Right atrium auricular region (tissue), 2 donors: ENCODE measurements at places on chromosomes 1 and 21. TPM values are rescaled to one million over a fixed set of nuclear protein-coding genes. Genes with fewer than 3 reads are reported as not detected.

DNA sequence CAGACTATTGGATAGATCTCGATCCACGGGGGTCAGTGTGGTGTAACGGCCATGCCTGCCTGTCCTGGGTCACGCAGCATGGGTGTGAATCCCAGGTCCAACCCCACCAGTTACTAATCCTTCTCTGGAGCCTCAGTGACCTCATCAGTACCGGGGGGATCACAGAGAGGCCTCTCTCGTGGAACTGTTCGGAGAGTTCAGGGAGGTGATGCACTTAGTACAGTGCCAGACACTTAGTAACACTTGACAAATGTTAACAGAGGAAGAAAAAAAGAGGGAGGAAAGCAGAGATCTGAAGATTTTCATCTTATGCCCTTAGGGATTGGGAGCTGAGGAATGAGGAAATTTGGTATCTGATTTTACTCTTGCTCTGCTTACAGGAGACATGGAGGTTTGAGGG is 2.9 kb downstream of the ABCA4 start:
- H3K4me3 ChIP-seq, result no peak overlapping the region
- peaks cover 10% of the 10 kb centered on the region for H3K4me1 ChIP-seq
- no peaks in the 10 kb centered on the region for H3K27me3 ChIP-seq
- no peaks in the 10 kb centered on the region for H3K36me3 ChIP-seq
- DNase-seq, result no peak

DNA sequence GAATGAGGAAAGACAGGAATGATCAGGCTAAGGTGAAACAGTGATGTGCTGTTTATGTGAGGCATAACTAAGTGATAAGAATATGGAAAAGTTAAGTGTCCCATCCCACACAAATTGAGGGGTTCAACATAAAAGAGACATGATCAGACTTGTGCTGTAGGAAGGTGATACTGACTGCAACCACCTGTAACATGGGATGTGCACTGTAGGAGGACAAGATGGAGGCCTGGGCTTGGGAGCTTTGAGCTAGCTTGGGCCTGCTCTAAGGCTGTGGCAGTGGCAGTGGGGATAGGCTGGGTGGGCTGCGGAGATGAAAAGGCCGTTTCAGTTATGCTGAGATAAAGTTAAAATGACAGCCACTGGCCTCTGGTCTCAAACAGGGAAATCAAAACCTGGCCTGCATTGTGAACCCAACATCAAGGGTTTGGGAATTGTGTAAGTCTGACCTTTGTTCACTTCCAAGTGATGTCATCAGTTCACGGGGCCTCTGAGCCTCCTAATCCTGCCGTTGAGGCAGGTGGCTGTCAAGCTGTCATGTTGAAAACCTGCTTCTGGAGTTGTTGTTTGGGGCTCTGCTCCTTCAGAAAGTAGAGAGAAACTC is 61.2 kb upstream of the TENT5C start:
- no peak overlapping the region for H3K27ac ChIP-seq
- H3K36me3 ChIP-seq, result no peaks in the 10 kb centered on the region
- no peak overlapping the region for H3K4me3 ChIP-seq

USH2A gene
- total RNA-seq, result 2.4 TPM

DEPDC1 gene
- total RNA-seq, result 1.4 TPM

- no peaks in the 10 kb centered on the region for H3K4me1 ChIP-seq
- no peaks in the 10 kb centered on the region for H3K27me3 ChIP-seq
- H3K4me3 ChIP-seq, result no peak overlapping the region
- peak overlapping the region; percentile 53 for H3K27ac ChIP-seq
- H3K36me3 ChIP-seq, result no peaks in the 10 kb centered on the region
Measured at GRCh38 chr1:236657398-236657797, 28.9 kb upstream of the ACTN2 start.

SOX13 gene
- 7.9 TPM for total RNA-seq

- peaks cover 23% of the 10 kb centered on the region for H3K4me1 ChIP-seq
- H3K4me3 ChIP-seq, result peak within 1 kb of the TSS; percentile 71
- H3K27ac ChIP-seq, result peak within 1 kb of the TSS; percentile 88
- no peaks in the 10 kb centered on the region for H3K27me3 ChIP-seq
Measured at GRCh38 chr21:36134803-36135390, at the start of gene CBR3. CBR3 (plus strand) TSS chr21:36135079; CDS start chr21:36135193, 114 bp downstream.

CITED4 gene
- 32.7 TPM for total RNA-seq

- H3K4me1 ChIP-seq, result peaks cover 93% of the 10 kb centered on the region
- H3K36me3 ChIP-seq, result no peaks in the 10 kb centered on the region
- no peaks in the 10 kb centered on the region for H3K27me3 ChIP-seq
- DNase-seq, result no peak
- no peak overlapping the region for H3K27ac ChIP-seq
Measured at GRCh38 chr21:37449302-37449937, 82.8 kb downstream of the DYRK1A start.

RHOU gene
- total RNA-seq, result 12.2 TPM

- no peaks in the 10 kb centered on the region for H3K27me3 ChIP-seq
- H3K27ac ChIP-seq, result no peak overlapping the region
- no peak overlapping the region for H3K4me3 ChIP-seq
- no peaks in the 10 kb centered on the region for H3K4me1 ChIP-seq
- no peak for DNase-seq
Measured at GRCh38 chr1:242788771-242789170, 264.3 kb upstream of the PLD5 start.

GPR37L1 gene
- total RNA-seq, result not detected

CD52 gene
- total RNA-seq, result 5.8 TPM

- no peaks in the 10 kb centered on the region for H3K36me3 ChIP-seq
- H3K27ac ChIP-seq, result no peak overlapping the region
- H3K4me1 ChIP-seq, result peaks cover 21% of the 10 kb centered on the region
- DNase-seq, result no peak
Measured at GRCh38 chr1:11781297-11781696, 19.3 kb downstream of the C1orf167 start.

COL6A1 gene
- 278 TPM for total RNA-seq

GJB3 gene
- total RNA-seq, result 0.28 TPM

DNA sequence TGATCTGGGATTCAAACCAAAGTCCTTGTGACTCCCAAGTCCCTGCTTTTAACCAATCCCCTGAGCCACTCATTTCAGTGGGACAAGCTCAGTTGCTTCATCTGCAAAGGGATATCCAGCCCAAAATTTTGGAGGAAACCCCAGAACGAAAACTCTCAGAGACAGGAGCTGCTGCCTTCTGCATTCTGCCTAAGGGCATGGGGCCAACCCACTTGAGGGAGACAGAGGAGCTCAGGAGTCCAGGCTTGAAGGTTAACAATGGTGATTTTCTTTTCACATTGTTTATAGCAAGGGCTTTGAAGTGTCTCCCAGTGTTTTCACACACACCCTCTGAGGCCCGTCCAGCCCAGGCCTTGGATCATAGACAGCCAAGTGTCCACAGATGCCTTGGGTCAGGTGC is 148.1 kb upstream of the CTTNBP2NL start:
- H3K27me3 ChIP-seq, result no peaks in the 10 kb centered on the region
- H3K27ac ChIP-seq, result no peak overlapping the region
- no peak for DNase-seq
- no peak overlapping the region for H3K4me3 ChIP-seq

- DNase-seq, result no peak
- no peak overlapping the region for H3K27ac ChIP-seq
- H3K4me3 ChIP-seq, result no peak overlapping the region
- H3K4me1 ChIP-seq, result peaks cover 4% of the 10 kb centered on the region
Measured at GRCh38 chr1:95246511-95246910, 12.5 kb downstream of the RWDD3 start.

DNA sequence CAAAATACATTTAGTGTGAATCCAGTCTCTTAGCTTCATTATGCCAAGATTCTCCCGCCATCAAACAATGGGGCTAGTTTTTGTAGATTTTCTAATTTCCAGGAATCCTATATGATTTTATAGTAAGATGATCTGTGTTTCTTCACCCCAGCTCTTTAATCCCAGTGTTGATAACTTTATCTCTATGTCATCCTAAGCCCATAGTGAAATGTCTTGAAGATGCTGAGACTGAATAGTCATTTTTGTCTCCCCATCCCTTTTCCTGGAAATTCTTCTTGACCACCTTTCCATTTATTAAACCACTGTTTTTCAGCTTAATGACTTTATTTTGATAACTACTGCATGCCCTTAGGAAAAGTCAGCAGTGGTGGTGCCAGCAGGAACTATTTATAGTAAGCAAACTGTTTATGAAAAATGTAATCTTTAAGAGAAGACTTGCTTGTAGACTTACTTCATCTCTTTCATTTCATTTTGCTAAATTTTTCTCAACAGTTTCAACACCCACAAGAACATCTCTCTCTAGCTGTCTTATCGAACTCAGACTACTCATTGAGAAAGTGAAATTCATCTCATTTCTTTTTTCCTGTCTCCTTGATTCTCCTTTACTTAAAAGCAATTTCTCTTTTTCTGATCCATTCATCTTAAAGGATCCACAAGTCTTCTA is 116.6 kb downstream of the NTMT2 start:
- no peaks in the 10 kb centered on the region for H3K27me3 ChIP-seq
- DNase-seq, result no peak

DNA sequence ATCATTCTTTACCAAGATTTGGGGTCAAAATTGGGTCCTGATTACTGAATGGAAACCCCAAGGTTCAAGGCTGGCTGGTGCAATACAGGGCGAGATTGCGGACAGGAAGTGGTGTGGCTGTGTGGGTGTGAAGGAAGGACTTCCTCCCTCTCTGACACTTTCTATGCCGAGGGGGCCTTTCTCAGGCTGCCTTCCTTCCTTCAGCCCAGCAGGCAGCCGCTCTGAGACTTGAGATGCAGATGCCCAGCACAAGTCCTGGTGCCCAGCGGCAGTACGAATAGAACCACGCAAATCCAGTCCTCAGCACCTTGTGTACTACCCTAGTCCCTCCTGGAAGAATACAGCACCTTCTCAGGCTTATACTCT is 16.3 kb downstream of the BATF3 start:
- H3K4me1 ChIP-seq, result no peaks in the 10 kb centered on the region
- no peak for DNase-seq
- no peaks in the 10 kb centered on the region for H3K27me3 ChIP-seq
- H3K4me3 ChIP-seq, result no peak overlapping the region
- no peaks in the 10 kb centered on the region for H3K36me3 ChIP-seq

DNA sequence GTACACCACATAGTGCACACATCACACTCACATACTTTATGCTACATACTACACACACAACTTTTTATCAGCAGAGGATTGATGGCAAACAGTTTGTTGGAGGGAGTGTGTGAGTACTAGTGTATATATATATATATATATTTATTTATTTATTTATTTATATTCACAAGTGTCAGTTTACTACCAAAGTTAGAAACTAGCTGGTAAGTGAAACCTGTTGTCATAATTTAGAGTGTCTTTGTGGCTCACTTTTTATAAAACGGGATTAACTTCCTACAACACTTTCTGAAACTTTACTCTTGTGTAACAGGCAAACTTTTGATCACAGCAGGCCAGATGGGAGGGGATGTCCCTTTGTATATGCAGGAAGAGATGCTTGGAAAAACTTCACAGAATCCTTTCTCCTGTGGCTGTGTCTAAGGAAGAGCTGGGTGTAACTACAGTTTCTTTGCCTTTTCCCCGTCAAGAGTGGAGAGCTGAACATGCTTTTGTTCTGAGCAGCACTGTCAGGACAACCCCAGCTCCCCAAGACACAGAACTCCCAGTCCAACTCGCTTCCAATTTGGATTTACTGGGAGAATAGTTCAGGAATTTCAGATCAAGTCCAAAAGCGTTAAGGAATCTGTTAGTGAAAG is 1.9 kb upstream of the SAMD13 start:
- H3K36me3 ChIP-seq, result no peaks in the 10 kb centered on the region
- no peaks in the 10 kb centered on the region for H3K27me3 ChIP-seq
- no peak for DNase-seq
- peak overlapping the region; percentile 78 for H3K4me3 ChIP-seq

GRCh38 chr21:34560021-34560420 is 48.0 kb upstream of the KCNE1 start:
- H3K4me3 ChIP-seq, result no peak overlapping the region
- no peaks in the 10 kb centered on the region for H3K36me3 ChIP-seq
- no peaks in the 10 kb centered on the region for H3K4me1 ChIP-seq
- no peaks in the 10 kb centered on the region for H3K27me3 ChIP-seq

DNA sequence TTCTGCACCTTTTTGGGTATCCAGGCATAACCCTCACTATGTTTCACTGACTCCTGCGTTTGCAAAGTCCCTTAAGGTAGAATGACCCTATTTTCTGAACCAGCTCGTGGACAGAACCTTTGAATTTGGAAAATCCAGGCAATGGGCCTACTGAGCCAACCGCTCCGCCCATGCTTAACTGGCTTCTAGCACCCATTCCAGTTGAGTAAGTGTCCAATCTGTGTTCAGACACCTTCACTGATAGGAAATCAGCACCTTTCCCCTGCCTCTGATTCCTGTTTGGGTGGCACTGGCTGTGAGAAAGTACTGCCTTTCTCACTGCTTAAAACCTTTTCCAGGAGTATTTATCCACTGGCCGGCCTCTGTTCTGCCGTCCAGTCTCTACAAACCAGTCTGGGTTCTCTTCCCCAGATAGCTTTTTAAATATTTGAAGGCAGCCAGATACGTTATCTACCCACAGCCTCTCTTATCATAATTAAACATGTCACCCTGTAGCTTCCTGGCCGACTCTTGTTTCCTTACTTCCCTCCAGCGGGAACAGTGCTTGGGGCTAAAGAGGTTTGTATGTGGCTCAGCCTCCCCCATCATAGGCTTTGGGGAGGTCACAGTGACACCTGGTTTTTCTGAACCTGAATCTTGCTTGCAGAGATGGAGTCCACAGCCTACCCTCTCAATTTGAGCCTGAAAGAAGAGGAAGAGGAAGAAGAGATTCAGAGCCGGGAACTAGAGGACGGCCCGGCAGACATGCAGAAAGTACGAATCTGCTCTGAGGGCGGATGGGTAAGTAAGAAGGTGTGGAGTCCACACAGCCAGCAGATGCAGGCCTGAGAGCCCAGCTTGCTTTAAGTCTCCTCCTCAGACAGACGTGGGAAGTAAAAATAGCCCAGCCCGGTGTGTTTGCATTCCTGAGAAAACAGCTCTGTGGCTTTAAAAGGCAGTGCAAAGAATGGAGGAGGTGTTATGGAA is 1.3 kb downstream of the POGK start:
- H3K27ac ChIP-seq, result peak overlapping the region; percentile 86
- no peak for DNase-seq
- peaks cover 30% of the 10 kb centered on the region for H3K36me3 ChIP-seq
- H3K4me3 ChIP-seq, result peak overlapping the region; percentile 73
- H3K4me1 ChIP-seq, result peaks cover 67% of the 10 kb centered on the region

- H3K4me1 ChIP-seq, result no peaks in the 10 kb centered on the region
- DNase-seq, result no peak
- H3K36me3 ChIP-seq, result no peaks in the 10 kb centered on the region
- H3K4me3 ChIP-seq, result no peak overlapping the region
- H3K27ac ChIP-seq, result no peak overlapping the region
- no peaks in the 10 kb centered on the region for H3K27me3 ChIP-seq
Measured at GRCh38 chr1:196438329-196438728, 169.9 kb downstream of the KCNT2 start.

GRIK3 gene
- 0.30 TPM for total RNA-seq

DNA sequence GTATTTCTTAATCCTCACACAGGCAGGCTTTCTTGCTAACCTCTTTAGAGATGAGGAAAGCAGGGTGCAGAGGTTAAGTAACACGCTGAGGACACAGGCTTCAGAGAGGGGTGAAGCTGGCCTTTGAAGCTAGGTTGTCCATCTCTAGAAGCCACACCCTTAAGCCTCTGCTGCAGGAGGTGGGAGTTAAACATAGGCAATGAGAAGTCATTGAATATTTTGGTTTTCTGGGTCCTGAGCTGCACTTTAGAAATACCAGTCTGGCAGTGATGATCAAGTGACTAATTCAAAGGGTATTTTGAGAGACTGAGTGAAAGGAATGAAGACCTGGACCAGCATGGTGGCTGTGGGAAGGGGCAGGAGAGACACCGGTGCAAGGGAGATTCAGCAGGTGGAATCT is 9.9 kb downstream of the KCNJ15 start:
- H3K4me3 ChIP-seq, result no peak overlapping the region
- H3K36me3 ChIP-seq, result no peaks in the 10 kb centered on the region
- no peaks in the 10 kb centered on the region for H3K27me3 ChIP-seq
- H3K4me1 ChIP-seq, result no peaks in the 10 kb centered on the region
- no peak overlapping the region for H3K27ac ChIP-seq
